Stimulated activated CD4-positive, alpha-beta T cell treated with anti-CD3 and anti-CD28 coated beads, Interleukin-4, amount 100 ng/mL, for 24 hours (primary cell): ENCODE measurements at places on chromosomes 11 and 22.

DNA sequence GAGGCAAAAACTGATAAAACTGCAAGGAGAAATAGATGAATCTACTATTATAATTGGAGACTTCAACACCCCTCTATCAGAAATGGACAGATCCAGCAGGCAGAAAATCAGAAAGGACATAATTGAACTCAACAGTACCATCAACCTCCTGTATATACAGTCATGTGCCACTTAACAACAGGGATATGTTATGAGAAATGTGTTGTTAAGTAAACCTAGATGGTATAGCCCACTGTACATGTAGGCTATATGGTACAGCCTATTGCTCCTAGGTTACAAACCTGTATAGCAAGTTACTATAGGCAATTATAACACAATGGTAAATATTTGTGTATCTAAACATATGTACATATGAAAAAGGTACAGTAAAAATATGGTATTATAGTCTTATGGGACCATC is 66.8 kb upstream of the PHF21A start:
- no peak for DNase-seq

- DNase-seq = no peak
These were observed 20.5 kb downstream of the PAX6 start for GRCh38 chr11:31790649-31791048.

DNA sequence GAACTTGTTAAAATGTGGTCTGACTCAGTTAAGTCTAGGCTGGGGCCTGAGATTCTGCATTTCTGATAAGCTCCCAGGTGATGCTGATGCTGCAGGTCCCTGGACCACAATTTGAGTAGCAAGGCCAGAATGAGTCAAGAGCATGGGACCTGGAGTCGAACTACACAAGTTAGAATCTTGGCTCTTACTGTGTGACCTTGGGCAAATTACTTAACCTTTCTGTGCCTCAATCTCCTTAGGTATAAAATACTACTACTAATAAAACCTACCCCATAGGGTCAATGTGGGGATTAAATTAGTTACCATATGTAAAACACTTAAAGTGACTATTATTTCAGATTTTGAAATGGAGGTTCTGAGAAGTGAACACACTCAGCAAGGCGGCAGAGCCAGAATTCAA is 34.3 kb downstream of the GDPD5 start:
- no peak for DNase-seq

- no peak for DNase-seq
These were observed 22.3 kb downstream of the CDKN1C start for GRCh38 chr11:2863276-2863618.

DNA sequence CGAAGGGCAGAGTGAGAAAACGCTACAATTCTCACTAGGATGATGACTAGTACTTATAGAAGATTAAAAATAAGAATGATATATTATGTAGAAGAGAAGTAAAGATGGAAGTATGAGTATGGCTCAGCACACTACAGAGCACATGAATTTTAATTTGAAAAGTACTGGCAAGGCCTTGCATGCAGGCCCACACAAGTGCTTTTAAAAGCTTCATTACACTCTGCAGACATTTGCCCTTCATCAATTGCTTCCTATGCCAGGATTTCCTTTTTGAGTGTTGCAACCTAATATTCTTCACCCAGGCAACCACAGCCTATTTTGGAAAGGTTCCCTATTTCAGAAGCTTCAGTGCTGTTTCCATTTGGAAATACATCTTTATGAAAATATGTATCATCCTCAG is 81.1 kb downstream of the LARGE2 start:
- DNase-seq = no peak

DNA sequence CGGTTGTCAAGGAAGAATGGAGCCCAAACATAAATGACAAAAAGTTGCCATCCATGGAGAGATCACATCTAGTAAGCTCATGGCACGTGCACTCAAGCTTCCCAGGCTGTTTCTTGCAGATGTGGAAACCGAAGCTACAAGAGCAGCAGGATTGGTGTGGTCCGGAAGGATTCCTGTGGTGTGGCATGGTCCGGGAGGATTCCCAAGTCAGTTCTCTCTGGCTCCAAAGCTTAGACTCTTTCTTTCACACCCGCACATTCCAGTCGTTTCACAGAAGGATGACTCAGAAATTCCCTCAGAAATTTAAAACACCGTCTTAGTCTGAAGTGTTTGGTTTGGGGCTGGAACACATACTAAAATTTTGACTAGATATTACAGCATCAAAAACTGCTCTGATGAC is 78.0 kb upstream of the DRD2 start:
- DNase-seq = no peak

DNA sequence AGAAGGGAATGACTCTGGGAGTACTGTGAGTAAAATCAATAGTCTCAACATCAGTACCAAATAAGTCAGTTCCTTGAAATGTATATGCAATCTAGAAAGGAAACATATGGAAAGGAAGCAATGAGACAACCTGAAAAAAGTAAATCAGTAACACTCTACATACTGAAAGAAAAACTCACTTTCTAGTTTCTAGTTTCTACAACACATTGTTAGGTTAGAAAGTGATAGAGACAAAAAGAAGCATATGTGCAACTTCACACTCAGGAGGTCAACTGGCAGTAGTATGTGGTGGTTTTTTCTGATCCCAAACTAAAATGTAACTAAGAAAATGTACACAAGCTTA is 156.5 kb upstream of the SOX6 start:
- DNase-seq = no peak
